ENCODE measurements at places on chromosomes 12 and 14.

- DNase-seq = no peak
These were observed 379.0 kb downstream of the DAD1 start for GRCh38 chr14:22210026-22210425.

- no peak for DNase-seq
These were observed 350.4 kb downstream of the TRHDE start for GRCh38 chr12:72622556-72622955.

DNA sequence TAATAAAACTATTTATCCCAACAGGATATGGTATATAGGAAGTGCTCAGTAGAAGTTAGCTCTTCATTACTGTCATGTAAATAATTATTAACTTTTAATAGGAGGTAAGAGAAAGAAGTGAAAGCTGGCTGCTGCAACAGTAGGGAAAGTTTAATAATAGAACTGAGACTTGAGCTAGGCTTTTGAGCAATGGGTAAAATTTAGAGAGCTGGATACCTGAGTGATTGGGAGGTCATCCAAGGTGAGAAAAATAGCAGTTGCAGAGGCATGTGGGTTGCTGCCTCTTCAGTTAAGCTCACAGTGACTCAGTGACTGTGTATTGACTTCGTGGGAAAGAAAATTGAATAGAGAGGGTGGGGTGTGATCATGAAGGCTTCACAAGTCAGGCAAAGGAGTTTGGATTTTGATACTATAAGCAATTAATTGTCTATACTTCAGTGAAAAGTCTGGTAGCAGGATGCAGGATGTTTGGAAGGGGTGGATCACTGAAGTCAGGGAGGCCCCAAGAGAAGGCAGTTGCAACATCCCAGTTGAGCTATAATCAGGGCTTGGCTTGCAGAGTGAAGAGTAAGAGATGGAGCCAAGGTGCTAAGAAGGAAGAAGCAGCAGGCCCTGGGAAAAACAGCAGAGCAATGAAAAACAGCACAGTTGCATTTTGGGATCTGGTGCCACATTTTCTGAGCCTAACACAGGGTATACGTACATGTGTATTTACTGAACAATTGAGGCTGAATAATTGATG, 172.0 kb upstream of the FRMD6 start:
- DNase-seq = no peak

GRCh38 chr12:105765053-105766014, 373.4 kb downstream of the NUAK1 start:
- no peak for DNase-seq

DNA sequence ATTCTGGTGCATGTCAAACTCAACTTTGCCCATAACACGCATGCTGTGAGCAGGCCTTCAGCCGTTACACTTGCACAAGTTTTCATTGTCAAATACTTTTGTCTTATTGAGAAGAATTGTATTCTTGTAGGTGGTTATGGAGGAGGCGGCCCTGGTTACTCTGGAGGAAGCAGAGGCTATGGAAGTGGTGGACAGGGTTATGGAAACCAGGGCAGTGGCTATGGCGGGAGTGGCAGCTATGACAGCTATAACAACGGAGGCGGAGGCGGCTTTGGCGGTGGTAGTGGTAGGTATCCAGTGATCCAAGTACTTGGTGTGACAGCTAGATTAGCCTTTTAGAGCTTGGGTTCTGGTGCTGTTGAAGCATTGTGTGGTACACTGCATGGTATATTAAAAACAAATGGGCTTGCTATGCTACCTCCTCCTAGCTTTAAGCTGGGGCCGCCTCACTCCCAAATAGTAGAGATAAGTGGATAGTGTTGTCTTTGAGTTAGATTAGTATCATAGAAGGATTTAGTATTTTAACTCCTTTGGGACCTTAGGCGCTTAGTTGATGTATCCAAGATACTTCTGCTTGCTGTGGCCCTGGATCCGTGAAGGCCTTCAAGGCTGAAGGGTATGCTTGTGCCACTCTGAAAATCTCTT, 2.5 kb downstream of the HNRNPA1 start:
- DNase-seq = no peak

DNA sequence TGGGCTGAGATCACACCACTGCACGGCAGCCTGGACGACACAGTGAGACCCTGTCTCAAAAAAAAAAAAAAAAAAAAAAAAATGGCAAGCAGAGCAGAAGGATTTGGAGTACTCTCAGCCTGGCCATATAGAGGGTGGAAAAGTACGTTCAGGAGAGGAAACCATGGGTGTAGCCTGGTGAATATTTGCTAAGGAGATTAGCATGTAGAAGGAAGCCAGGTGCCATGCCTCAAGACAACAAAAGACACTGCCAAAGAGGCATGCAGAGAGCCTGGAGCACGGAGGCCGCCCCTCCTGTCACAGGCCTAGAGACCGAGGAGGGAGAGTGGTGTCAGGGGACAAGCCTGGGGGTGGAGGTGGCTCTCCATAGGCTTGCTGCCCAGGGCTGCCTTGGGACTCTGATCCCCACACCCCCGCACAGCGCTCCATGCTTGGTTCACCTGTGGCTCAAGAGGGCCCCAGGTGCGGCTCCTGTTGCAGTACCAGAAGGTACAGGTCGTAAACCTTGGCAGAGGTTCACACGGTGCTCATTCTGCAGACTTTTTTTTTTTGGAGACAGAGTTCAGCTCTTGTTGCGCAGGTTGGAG, 27.9 kb upstream of the DEGS2 start:
- no peak for DNase-seq

DNA sequence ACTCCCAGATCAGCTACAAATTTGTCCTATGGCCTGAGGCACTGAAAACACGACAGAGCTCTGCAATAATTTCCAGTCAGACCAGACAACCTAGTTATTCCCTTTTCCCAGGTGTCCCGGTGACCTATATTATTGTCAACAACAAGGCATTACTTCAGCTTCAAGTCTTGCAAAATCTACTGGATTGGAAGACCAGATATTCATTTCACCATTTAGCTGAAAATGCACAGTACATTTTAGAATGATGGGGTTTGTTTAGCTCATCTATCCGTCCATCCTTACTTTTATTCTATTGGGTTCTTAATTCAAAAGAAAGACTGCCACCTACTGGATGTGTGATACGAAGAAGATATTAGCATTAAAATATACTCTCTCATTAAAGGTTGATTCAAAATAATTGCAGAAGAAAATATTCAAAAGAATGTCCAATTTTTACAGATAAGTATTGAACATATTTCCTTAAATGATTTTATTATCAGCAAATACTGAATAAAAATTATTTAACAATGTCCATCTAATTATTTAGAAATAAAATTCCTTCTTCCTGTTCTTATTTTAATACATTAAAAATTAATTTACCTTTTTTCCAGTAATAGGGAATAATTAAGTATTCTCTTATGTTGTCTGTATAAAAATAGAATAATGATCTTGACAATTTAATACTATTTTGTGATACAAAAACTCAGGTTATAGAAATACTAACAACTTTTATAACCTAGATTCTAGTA, 244.9 kb upstream of the LRIG3 start:
- no peak for DNase-seq

GRCh38 chr12:104505095-104505818, 48.5 kb downstream of the CHST11 start:
- no peak for DNase-seq

DNA sequence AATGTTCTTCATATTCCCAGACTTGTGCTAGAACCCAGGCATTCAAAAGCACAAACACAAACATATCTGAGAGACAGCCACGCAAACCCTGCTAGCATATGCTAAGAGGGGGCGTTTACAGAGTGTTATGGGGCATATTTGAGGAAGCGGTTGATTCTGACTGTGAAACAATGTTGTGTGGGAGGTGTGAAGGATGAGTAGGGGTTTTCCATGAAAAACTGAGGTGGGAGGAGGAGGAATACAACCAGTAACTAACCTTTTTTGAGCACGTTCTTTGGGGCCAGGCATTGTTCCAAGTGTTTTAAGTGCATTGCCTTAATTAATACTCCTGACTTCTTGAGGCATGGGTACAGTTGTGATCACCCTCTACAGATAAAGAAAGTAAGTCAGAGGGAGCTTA, 499.5 kb downstream of the AACS start:
- no peak for DNase-seq

DNA sequence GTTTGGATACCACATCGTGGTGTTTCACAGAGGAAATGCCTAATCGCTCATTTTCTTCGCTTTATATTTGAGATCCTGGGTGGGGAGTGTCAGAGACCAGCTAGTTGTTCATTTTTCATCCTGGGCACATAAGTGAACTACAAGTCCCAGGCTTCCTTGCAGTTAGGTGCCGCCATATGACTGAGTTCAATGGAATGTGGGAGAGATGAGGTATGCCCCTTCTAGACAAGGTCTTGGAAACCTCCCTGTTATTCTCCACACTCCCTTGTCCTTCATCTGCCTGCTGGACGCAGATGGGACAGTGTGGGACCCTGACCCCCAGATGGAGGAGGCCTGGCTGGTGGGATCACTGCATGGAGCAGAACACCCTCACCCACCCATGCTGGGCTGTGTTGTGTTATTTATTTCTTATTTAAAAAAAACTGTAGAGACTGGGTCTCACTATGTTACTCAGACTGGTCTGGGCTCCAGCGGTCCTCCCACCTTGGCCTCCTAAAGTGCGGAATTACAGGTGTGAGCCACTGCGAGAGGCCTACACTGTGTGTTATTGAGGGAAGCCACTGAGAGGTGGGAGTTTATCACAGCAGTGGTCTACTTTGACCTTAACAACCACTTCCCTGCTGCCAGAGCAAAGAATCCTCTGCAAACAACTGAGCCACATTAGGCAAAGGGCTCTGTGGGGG, 42.9 kb upstream of the VRK1 start:
- no peak for DNase-seq

DNA sequence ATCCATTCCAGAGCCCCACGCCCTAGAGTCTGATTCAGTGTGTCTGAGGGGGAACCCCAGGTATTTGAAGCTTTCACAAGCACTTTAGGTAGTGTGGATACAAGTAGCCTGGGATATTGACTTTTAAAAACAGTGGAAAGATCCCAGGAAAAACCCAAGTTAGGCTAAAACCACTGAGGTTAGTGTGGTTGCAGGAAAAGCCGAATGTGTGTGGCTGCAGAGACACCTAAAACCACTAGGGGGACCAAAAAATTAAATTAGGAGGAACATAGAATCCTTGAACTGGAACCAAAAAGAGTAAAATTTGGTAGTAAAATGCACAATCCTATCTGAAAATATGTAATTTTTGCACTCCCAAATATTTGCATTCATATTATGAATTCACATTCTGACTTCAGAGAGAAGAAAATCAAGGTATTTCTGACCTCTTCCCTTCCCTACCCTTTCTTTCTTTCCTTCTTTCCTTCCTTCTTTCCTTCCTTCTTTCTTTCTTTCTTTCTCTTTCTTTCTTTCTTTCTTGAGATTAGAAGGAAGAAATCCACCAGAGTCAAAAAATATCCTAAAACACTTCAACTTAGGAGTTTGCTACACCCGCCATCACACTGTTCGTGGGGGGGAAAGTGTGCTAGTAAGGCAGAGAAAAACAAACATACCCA, 37.8 kb downstream of the SLCO1A2 start:
- DNase-seq = peak; percentile 13

DNA sequence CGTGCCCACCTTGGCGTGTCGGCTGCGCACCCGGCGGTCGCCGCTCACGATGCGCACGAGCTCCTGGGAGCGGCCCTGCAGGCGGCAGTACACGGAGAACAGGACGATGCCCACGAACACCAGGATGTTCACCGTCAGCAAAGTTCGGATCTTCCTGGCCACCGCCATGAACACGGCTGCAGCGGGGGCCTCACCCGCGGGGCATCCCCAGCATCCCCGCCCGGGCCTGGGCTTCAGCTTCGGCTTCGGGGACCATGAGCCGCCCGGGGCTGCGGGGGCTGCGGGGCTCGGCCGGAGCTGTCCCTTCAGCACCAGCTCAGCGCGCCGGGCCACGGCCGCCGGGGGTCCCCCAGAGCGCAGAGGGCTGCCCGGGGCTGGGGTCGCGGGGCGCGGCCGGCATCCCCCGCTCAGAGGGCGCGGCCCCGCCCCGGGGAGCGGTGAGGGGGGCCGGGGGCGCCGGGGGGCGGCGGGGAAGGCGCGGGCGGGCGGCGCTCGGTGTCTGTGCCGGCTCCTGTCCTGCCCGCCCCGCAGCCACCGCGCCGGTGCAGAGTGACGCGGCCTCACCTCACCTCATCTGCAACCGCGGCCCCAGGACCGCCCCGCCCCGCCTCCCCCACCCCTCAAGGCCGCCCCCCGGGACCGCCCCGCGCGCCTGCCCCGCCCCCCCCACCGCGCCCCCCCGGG, at the start of gene GALNT9:
GALNT9 (minus strand) TSS at position 554 of the 684 bp plus-strand sequence; CDS start at position 168, 386 bp downstream.
- no peak for DNase-seq

DNA sequence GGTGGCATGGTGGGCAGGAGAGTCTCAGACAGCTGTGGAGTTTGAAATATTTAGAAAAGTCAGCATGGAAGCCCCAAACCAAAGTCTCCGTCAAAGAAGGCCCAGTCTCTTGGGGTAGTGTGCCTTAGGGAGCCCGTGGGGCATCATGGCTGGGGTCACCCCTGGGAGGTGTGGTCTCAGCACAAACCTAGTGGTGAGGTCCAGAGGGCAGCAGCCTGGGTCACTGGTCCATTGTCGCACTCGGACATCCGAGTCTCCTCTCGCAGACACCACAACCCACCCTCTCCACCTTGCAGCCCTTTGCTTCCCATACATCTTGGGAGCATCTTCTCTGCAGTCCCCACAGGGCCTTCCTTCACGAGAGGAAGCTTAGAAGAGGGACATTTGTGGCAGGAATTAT, 588.0 kb upstream of the TMEM132C start:
- DNase-seq = no peak

DNA sequence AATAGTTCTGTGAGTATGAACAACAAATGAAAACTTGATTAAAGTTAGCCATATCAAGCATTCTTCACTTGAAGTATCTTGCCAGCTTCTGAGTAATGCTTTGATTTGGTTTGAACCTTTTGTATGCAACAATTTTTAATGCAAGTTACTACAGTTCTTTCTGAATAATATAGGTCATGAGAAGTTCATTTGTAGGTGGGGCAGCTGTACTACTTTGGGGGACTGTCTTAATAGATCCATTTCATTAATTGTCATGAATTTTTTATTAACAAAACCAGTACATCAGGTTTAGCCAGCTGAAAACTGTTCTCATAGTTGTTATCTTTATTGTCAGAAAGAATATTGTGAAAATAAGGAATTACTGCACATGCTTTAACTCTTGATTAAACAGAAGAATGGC, 142.7 kb downstream of the FOXA1 start:
- DNase-seq = no peak

DNA sequence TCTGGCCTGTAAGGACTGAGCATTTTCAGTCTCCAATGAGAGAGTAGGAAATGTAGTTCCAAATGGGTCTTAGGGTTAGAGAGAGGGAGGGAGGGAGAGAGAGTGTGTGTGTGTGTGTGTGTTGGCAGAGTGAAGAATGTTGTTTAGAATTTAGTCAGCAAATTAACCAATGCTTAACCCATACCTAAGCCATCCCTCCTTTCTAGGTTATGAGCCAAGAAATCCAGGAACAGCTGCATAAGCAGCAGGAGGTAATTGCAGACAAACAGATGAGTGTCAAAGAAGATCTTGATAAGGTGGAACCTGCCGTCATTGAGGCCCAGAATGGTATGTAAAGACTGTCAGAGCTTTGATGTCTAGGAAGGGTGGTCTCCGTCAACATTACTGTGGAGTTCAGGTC, 56.9 kb downstream of the HSP90AA1 start:
- no peak for DNase-seq

GRCh38 chr12:124715121-124715990, 147.9 kb upstream of the NCOR2 start:
- no peak for DNase-seq

Measured in CD4-positive, alpha-beta T cell treated with Interleukin-21 for 1 hour (primary cell).